ENCODE measurements at places on chromosomes 12 and 14.

DNA sequence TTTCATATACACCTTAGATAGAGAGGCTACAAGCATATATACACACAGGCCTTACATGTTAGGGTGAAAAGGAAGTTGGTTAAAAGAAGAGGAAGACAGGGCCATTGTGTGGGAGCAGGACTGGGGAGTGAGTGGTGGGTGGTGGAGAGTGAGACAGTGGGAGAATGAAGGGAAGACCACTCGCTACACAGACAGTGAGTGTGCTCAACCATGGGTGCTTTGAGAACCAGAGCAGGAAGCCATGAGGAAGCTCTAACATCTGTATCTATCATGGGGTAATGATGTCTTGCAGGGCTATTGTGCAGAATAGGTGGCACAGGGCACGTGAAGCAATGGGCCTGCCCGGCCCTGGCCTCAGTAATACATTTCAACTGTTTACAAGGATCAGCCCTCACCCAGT lies 11.4 kb upstream of the KRT74 start:
- DNase-seq: no peak

GRCh38 chr12:109741286-109741969 lies 27.8 kb downstream of the FAM222A start:
- DNase-seq: no peak

GRCh38 chr12:7373226-7373625 lies 69.4 kb downstream of the ACSM4 start:
- DNase-seq: no peak

GRCh38 chr12:128724468-128725046 lies 99.2 kb downstream of the SLC15A4 start:
- DNase-seq: no peak

DNA sequence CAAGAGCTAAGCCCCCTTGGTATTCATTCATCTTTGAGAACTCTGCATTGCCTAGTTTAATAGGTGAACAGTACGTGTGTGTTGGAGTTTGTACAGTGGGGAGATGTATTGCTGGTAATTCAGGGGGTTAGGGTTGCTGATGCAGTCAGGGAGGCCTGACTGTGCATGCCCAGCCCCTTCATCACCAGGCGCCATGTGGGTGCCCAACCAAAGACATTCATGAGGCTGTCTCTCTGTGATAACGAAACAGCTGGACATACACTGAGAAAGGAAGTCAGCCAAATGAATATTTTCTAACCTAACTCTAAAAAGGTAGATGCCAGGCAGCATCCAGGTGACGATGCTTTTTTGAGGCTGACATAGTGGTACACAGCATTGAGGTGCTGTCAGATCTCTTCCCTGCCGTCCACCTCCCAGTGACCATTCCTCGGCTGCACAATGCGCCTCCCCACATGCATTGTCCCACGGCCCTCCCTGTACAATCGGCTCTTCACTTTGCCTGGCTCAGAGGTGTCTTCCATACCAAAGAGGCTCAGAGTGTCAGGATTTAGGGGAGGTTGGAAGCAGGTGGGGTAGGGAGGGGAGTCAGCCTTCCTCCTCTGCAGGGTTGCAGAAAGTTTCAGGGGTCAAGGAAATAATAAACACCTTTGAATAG lies 19.0 kb downstream of the EML1 start:
- DNase-seq: no peak

DNA sequence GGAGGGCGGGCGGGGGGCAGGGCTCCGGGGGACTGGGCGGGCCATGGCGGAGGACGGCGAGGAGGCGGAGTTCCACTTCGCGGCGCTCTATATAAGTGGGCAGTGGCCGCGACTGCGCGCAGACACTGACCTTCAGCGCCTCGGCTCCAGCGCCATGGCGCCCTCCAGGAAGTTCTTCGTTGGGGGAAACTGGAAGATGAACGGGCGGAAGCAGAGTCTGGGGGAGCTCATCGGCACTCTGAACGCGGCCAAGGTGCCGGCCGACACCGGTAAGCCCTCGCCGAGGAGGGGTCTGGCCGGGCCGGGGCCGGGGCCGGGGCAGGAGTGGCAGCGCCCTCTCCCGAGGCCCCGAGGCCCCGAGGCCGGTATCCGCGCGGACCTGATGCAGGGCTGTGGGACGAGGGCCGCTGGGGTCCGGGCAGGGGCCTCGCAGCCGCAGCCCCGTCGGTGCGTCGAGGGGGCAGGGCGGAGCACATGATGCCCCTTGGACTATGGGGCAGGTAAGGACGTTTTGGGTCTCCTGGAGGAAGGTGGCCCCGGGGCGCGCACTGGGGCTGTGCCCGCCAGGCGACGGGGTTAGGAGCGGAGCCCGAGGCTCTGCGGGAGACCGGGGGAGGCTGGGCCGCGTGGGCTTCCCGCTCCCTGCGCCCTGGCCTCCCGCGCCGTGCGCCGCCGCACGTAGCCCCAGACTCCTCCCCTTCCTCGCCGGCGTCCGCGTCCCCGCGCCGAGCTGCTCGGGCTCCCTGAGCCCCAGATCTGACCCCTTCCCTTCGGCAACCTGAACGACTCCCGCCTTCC lies at the start of gene TPI1:
TPI1 (plus strand) TSS at position 119 of the 798 bp plus-strand sequence; CDS start at position 155, 36 bp downstream.
- DNase-seq: peak; percentile 84

GRCh38 chr14:82855912-82856391 lies 1322.3 kb upstream of the SEL1L start:
- DNase-seq: no peak

GRCh38 chr12:4438834-4439596 lies 6.6 kb downstream of the FGF6 start:
- no peak for DNase-seq

DNA sequence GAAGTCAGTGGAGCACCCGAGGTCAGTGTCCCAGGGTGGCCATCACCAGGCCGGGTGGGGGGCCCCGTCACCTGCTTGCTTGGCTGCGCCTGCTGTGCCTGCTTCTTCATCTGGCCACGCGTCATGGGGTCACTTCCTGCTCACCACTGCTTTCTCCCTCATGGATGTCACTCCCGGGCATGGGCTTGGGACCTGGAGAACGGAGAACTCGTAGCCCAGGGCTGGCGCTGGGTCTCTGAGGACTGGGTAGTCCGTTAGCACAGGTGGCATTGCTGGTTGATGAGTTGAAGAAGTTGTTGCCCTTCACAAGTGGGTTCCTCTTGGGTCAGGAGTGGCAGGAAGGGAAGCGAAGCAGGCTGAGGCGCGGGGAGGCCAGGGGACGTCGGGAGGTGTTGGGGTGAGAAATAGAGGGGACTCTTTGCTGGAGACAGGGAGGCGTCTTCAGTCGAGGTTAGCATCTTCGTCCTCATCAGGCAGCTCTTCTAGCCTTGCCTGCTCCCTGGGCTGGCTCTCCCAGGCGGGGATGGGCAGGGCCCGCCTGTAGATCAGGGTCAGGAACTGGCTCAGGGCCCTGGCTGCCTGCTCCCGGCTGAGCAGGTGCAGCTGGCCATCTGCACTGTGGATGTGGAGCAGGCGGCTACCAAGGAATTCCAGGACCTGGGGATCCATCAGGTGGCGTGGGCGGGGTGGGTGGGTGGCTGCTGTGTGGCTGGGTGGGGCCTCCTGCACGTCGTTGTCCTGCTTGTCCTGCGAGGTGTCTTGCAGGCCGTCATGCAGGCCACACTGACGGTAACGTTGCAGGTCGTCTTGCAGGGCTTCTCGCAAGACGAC lies 23.0 kb downstream of the RTL1 start:
- DNase-seq: no peak

GRCh38 chr14:24408764-24409163 lies 10.0 kb downstream of the NYNRIN start:
- DNase-seq: no peak

GRCh38 chr12:15152456-15152855 lies 68.8 kb downstream of the RERG start:
- no peak for DNase-seq

- peak; percentile 71 for DNase-seq
These were observed 911 bp upstream of the SCNN1A start for GRCh38 chr12:6376079-6376869.

DNA sequence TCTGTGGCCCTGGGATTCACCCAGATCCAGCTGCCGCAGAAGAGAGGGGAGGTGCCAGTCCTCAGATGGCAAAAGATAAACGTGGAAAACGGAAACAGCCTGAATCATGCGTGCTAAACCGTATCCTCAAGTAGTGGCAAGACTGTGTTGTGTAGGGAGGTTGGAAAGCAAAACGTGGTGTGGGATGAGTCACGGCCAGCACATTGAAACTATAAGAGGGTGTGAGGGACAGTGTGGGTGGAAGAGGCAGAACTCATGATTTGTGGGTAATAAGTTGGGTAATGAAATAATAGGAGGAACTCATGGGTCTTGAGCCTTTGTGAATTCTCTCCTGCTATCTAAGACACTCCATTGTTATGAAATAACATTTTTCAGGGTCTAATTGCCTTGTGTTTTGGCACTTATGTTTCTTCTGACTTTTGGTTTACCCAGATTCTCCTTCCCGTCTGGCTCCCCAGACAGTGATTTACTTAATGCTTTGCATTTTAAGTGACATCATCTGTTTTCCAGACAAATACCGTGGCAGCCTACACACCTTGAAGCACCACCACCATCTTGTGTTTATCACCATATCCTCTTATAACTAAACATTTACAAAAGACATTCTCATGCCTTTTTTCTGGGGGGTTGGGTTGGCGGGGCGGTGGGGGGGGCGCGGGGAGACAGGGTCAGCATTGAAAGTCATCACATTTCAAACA lies 62.3 kb upstream of the PTCSC3 start:
- DNase-seq: peak; percentile 67

DNA sequence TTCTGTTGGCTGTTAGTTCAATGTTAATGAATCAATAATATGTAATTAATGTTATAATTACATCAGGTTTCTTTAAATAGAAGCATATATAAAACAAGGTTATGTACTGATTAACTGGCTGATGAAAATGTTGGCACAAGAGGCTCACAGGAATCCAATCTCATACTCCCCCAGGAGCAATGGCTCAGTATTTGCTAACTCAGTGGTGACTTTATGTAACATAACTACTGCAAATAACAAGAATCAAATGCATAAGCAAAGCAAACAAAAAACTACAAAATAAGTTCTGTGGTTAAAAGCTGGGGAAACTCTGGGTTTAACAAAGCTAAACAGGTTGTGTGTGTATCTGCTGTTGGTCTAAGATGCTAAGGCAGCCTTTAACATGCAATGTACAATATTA lies 27.7 kb upstream of the BBS10 start:
- DNase-seq: no peak
